ENCODE measurements at places on chromosomes 4 and X. TPM values are rescaled to one million over a fixed set of nuclear protein-coding genes. Genes with fewer than 3 reads are reported as not detected.

DNA sequence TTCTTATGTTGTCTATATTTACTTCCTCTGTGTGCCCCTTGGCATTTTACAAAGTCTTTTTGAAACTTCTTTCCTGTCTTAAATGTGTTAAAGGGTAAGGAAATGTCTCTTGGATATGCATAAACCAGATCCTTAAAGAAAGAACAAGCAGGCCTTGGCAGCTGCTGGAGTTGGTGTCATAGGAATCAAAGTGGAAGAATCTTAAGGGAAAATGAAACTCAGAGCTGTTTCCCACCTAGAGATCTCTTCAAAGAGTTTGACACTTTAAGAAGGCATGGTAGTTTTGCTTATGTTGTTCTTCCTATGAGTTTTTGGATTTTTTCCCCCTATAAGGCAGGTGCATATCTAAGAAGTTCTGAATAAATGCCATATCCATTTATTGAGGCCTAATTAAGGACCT, 37.0 kb upstream of the CWH43 start:
- H3K4me3 ChIP-seq: no peak overlapping the region
- no peaks in the 10 kb centered on the region for H3K36me3 ChIP-seq
- no peaks in the 10 kb centered on the region for H3K27me3 ChIP-seq
- DNase-seq: no peak
- peaks cover 4% of the 10 kb centered on the region for H3K4me1 ChIP-seq

- no peaks in the 10 kb centered on the region for H3K27me3 ChIP-seq
- peak overlapping the region; percentile 78 for H3K4me3 ChIP-seq
- H3K27ac ChIP-seq: peak overlapping the region; percentile 99
- peaks cover 10% of the 10 kb centered on the region for H3K4me1 ChIP-seq
These were observed 7.2 kb upstream of the MAGIX start for GRCh38 chrX:49155243-49155899.

GRCh38 chrX:153455571-153455970, 9.7 kb upstream of the TREX2 start:
- peaks cover 4% of the 10 kb centered on the region for H3K4me1 ChIP-seq
- peaks cover 10% of the 10 kb centered on the region for H3K36me3 ChIP-seq
- H3K27ac ChIP-seq: no peak overlapping the region
- no peak for DNase-seq

DNA sequence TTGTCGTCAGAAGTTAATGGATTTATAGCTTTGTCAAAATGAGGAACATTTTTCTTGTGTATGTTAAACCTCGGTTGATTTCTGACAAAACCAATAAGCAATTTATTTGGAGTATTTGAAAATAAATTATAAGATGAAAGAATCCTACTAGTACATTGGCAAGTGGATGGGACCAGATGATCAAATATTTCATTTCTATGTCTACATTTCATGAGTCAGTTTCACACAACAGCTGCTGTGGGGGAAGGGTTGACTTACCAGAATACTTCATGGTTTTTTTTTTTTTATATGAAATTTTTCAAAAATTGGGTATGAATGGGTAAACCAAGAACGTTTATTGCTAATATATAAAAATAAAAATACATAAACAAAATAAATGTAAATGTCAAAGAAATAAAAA, 39.4 kb downstream of the RAPGEF2 start:
- peaks cover 34% of the 10 kb centered on the region for H3K4me1 ChIP-seq
- no peaks in the 10 kb centered on the region for H3K27me3 ChIP-seq
- no peak for DNase-seq
- no peaks in the 10 kb centered on the region for H3K36me3 ChIP-seq
- no peak overlapping the region for H3K4me3 ChIP-seq

GRCh38 chr4:56731857-56732256, 50.8 kb upstream of the HOPX start:
- no peak for DNase-seq
- no peak overlapping the region for H3K4me3 ChIP-seq
- H3K4me1 ChIP-seq: peaks cover 4% of the 10 kb centered on the region

- no peak overlapping the region for H3K4me3 ChIP-seq
- H3K27ac ChIP-seq: no peak overlapping the region
- no peaks in the 10 kb centered on the region for H3K4me1 ChIP-seq
- no peaks in the 10 kb centered on the region for H3K36me3 ChIP-seq
- H3K27me3 ChIP-seq: no peaks in the 10 kb centered on the region
These were observed 14.9 kb upstream of the CXCL8 start for GRCh38 chr4:73725510-73725909.

DNA sequence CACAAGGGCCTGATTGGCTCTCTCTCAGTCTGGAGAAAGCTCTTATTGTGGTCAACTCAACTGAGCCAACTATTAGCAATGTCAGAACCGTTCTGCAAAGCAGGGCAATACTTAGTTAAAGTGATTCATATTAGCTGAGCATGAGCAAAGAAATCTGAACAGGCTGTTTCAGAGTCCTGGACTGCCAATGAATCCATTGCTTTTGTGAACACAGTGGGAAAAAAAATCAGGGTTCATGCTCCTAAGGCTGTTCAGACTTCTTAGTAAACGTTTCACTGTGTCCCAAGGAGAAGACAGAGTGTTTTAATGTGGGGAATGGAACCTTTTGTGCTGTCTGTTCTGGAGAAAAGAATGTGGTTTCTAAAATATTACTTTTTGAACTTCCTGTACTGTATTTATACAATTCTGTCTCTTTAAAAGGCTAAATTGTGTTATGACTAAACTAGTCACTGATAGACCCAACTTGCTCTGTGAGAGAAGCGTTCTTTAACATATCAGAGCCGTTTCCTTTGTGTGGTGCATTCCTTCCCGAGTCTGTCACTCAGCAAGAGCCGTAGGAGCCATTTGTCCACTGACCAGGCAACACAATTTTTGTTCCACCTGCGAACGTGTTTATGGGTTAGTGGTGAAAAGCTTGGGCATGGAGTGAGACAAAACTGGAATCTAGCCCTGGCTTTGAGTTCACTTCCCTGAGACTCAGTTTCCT, 366.1 kb downstream of the FBXO8 start:
- no peak overlapping the region for H3K4me3 ChIP-seq
- no peak for DNase-seq
- no peaks in the 10 kb centered on the region for H3K36me3 ChIP-seq
- no peaks in the 10 kb centered on the region for H3K27me3 ChIP-seq
- H3K27ac ChIP-seq: peak overlapping the region; percentile 60

- H3K27ac ChIP-seq: no peak overlapping the region
- no peaks in the 10 kb centered on the region for H3K27me3 ChIP-seq
- no peak overlapping the region for H3K4me3 ChIP-seq
- H3K36me3 ChIP-seq: peaks cover 2% of the 10 kb centered on the region
- DNase-seq: no peak
These were observed 31.5 kb downstream of the TEC start for GRCh38 chr4:48237996-48238645.

- no peak for DNase-seq
- H3K4me3 ChIP-seq: no peak overlapping the region
- H3K27me3 ChIP-seq: peaks cover 24% of the 10 kb centered on the region
- peaks cover 3% of the 10 kb centered on the region for H3K36me3 ChIP-seq
These were observed 711 bp downstream of the PNMA6E start for GRCh38 chrX:153400146-153401132.

DNA sequence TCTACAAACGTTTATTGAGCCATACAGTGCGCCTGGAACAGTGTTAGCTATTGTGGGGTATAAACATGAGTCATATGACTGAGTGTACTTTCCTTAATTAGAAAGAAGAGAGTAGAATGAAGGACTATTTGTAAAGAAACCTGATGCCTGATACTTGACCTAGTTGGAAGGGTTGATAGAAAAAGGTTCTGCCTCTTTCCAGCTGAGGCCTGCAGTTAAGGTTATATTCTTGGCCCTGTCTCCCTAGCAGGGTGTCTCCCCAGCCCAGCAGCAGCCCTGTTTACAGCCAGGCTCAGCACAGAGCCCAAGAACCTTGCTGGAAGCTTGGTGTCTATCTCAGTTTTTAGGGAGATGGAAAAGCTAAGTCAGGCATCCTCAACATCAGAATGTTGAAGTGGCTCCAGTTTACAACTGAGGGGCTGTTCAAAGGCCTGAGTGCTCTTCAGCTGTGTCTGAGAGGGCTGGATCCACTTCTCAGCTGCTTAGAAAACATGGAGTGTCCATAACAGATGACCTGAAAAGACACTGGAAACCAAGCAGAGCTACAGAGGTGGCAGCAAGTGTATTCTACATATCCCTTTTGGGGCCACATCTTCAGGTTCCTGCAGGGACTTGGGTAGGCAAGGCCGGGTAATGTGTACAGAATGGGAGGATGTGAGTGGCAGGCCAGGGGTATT, 21.6 kb downstream of the NYX start:
- H3K4me3 ChIP-seq: no peak overlapping the region
- no peak overlapping the region for H3K27ac ChIP-seq
- no peaks in the 10 kb centered on the region for H3K27me3 ChIP-seq
- no peaks in the 10 kb centered on the region for H3K4me1 ChIP-seq
- no peak for DNase-seq
- peaks cover 2% of the 10 kb centered on the region for H3K36me3 ChIP-seq

DNA sequence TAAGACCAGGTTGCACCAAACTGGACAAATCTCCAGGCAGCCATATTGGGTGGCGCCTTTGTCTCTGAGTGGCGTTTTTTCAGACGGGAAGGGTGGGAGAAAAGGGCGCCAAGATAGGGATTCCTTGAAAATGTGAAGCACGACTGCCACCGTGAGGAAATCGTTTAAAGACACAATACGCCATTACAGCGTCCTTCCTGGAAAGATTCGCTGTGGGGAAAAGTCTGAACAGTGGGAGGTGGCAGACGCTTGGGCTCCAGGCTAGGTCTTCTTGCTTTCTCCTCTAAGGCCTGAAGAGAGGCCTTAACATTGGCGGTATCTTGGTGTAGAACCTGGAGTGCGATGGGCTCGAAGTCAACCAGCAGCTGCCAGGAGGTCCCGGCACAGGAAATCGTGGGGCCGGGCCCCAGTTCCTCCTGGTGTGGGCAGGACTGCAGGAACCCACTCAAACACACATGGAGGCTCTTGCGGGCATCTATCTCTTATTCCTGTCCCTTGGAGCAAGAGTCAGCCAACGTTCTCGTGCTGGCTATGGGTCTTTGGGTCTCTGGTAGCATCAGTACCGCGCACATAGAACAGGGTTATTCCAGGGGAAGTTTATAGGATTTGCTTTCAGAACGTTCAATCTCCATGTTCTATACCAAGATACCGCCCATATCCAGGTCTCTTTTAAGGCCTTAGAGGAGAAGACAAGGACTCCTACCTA, 208.8 kb downstream of the OR13H1 start:
- no peak overlapping the region for H3K4me3 ChIP-seq
- no peaks in the 10 kb centered on the region for H3K27me3 ChIP-seq

RNF128 gene
- total RNA-seq: 0.43 TPM

SPANXB1 gene
- 5.3 TPM for total RNA-seq

CXorf38 gene
- 10.2 TPM for total RNA-seq

XAGE5 gene
- not detected for total RNA-seq

LINC00632 gene
- total RNA-seq: 308 TPM

GNL3L gene
- total RNA-seq: 41.3 TPM

LDB2 gene
- total RNA-seq: 4.6 TPM

TMPRSS11F gene
- 0.86 TPM for total RNA-seq

FGFR3 gene
- 37.6 TPM for total RNA-seq
